H9 (cell line): ENCODE measurements at places on chromosomes 2 and 18.

DNA sequence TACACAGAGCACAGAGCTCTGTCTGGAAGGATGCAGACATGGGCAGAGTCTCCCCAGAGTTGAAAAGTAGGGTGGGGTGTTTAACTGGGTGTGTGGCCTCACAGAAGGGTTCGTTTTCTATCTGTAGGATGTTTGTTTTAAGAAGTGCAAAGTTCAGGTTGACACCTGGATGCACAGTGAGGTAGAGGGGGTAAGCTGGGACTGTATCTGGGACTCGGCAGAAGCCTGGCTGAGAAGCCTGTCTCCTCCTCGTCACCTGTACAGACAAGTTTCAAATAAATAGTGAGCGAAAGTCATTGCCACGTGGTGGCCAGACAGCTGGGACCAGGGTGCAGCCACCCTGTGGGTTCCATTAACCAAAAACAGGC lies 145.9 kb downstream of the KLHL29 start:
- no peak for DNase-seq

DNA sequence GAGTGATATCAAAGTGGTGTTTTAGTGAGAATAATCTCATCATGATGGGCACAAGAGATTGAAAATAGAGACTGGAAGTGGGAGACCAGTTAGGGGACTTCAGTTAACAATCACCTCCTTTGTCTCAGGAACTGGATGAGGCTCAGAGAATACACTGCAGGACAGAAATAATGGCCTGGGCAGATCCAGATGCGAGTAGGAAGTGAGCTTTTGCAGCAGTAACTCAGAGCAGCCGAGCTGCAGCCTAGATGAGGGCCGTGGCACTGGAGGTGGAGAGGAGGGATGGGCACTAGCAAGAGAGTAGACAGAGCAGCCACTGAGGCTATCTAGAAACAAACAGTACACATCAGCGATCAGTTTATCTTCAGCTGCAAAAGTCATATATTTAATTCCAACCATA lies 48.6 kb downstream of the CYB5A start:
- DNase-seq: no peak

- DNase-seq: no peak
Measured at GRCh38 chr2:134433979-134434378, 180.1 kb downstream of the MGAT5 start.

GRCh38 chr18:9858642-9859041 lies 27.1 kb upstream of the TXNDC2 start:
- no peak for DNase-seq

DNA sequence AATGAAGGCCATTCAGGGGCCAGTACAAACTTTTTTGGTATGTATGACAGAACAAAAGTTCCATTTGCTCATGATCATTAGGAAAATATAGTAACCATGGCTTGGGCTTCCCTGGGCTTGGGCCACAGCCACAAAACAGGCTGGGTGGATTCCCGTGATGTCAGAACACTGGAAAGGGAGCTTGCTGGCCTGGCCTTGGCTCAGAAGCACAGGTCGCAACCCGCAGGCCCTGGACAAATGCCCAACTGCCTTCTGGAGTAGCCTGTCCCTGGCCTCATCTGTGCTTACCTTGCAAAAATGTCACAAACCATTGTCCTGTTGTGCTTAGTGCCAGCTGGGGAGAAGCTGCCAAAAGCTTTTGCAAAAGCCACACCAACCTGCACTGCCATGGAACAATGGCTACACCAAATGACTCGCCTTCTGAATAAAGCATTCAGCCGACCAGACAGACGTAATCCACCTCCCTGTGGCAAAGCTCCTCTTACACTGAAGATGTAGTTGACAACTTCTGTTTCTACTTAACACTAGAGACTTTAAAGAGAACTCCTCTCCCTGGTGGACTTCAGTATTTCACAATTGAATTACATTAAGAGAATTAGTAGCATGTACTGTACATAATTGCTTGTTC lies 125.5 kb downstream of the ANKRD44 start:
- DNase-seq: no peak

- DNase-seq: no peak
Measured at GRCh38 chr2:71995067-71995665, 152.5 kb downstream of the CYP26B1 start.

- peak; percentile 20 for DNase-seq
Measured at GRCh38 chr2:239192456-239192855, 208.4 kb downstream of the HDAC4 start.
